ENCODE measurements at places on chromosomes 13 and 19.

DNA sequence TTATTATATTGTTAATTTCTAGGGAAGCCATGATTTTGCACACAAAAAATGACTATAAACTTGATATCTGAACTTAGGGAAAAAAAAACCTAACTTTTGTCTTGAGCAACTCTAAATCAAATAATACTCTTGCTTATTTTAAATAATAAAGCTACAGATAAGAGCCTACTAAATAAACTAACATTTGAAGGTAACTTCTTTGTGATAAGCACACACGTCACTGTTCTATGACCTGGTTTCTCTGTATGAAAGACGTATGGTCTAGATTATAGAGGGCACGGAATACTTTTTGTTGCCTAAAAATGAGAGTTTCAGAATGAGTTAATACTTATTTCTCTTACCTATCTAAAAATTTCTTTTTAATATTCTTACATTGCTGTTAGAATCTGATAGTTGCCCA lies 603.2 kb downstream of the DCT start:
- DNase-seq: no peak

GRCh38 chr13:40139896-40140520 lies 484.5 kb downstream of the COG6 start:
- DNase-seq: no peak

- DNase-seq: no peak
Measured at GRCh38 chr13:35143123-35143522, 201.1 kb downstream of the NBEA start.

DNA sequence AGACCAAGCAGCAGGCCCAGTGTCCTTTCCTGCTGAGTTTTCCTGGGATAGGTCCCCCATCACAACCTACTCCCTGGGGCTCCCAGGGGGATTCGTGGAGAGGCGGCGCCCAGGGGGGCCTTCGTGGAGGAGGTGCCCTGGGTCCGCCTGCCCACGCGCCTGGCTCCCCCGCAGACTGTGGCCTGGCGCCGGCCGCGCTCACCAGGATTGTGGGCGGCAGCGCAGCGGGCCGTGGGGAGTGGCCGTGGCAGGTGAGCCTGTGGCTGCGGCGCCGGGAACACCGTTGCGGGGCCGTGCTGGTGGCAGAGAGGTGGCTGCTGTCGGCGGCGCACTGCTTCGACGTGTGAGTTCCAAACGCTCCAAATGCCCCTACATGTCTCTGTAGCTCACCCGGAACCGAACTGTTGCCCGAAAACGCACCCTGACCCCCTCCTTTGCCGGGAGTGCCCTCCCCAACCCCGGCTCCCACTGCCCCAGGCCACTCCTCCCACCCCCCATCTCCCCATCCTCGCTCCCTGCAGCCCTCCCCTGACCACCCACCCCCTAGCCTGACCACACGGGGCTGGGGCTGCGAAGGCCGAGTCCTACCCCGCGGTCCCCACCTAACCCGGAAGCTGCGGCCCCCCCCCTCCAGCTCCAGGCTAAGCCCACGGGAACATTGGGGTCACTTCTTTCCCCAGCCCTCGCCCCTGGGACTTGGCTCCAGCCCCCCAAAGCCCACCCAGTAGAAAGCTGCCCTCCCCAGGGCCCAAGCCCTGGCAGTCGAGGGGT lies 3.3 kb downstream of the TIMM13 start:
- no peak for DNase-seq

- DNase-seq: peak; percentile 50
Measured at GRCh38 chr13:48505597-48506091, 27.2 kb downstream of the RCBTB2 start.

GRCh38 chr13:43348397-43348796 lies 325.0 kb downstream of the DNAJC15 start:
- DNase-seq: peak; percentile 6

DNA sequence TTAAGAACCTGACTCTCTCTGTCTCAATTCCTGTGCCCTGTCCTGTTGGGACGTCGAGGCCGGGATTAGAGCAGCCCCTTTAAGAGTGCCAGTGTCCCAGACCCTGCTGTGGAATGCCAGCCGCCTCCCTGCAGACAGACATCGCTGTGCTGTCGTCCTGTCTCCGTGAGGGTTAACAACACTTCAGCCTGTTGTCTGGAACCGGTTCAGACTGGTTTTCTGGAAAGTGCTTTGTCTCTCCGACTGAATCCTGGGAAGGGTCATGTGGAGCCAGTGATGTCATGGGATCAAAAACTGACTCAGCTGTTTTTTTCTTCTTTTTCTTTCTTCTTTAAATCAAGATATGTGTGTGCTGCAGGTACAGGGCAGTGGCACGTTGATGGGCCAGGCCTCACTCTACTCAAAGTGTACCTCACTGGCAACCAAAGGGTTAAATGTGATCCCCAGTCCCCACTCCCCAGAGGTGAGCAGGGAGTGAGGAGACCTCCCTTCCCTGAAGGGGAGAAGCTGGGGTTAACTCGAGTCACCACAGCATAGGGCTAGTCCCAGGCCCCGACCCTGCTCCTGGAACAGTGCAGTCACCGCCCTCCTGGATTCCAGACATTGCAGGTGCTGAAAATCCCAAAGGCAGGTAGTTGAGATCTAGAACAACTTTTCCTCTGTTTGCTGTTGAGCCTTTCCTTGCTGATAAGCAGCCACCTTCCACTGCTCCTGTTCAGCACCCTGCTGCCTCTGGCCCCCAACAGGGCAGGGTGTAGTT lies 50.8 kb downstream of the TSSK6 start:
- peak; percentile 35 for DNase-seq

DNA sequence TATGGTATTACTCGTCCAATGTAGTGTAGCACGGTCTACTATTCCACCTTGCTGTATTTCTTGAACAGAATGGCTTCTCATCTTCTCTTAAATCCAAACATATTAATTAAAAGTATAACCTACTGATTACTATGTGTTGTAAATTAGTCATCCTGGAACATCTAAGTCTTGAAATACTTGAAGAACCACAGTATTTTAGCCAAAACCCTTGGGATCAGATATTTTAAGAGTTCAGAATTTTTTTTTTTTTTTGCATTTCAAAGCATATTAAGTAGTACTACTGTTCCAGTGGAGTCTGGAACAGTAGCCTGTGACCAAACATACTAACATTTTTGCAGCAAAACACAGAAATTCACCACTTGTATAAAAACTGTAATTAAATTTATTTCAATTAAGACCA lies 30.1 kb downstream of the ZC3H13 start:
- DNase-seq: no peak

DNA sequence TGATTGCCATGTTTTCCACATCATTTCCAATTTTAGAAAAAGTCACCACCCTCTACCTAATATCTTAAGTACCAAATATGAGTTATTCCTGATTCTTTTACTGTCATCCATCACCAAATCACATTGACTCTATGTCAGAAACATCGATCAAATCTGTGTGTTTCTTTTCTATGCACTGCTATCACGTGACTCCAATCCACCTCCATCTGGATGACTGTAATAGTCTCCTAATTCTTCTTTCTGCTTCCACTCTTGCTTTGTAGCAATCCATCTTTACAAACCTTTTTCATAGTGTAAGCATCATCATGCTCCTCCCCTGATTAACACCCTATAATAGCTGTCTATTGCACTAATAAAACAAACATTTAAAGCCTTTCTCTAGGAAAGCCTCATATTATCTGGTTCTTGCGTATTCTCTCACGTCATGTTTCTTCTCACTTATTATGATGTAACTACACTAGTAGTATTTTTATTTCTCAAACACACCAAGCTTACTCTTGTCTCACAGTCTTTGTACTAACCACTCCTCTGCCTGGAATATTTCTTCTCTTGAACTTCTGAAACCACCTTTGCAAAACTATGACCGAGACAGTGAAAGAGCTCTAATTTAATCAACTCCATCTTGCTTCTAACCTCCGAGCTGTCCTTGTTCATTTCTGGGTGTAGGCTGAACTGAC lies 10.7 kb upstream of the FPR3 start:
- no peak for DNase-seq

- no peak for DNase-seq
Measured at GRCh38 chr13:104871456-104871855, 1664.0 kb downstream of the EFNB2 start.

GRCh38 chr19:38464421-38465082 lies 31.1 kb downstream of the RYR1 start:
- no peak for DNase-seq

DNA sequence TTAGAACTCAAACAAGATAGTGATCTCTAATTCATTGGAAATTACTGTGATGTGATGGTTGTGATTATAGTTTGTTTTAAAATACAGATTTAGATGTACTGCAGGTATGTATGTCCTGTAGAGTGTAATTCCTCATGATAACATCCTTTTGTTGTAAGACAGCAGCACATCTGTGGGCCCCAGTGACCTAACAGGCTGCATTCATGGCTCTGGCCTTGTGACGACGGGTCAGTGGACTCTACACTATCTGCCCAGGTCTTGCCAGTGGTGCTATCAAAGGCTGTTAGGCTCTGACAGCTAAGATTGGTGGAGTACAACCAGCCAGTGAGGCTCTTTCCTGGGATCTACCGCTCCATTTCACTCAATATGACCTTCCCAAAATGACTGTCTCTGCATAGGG lies 158.4 kb downstream of the MTUS2 start:
- DNase-seq: no peak

DNA sequence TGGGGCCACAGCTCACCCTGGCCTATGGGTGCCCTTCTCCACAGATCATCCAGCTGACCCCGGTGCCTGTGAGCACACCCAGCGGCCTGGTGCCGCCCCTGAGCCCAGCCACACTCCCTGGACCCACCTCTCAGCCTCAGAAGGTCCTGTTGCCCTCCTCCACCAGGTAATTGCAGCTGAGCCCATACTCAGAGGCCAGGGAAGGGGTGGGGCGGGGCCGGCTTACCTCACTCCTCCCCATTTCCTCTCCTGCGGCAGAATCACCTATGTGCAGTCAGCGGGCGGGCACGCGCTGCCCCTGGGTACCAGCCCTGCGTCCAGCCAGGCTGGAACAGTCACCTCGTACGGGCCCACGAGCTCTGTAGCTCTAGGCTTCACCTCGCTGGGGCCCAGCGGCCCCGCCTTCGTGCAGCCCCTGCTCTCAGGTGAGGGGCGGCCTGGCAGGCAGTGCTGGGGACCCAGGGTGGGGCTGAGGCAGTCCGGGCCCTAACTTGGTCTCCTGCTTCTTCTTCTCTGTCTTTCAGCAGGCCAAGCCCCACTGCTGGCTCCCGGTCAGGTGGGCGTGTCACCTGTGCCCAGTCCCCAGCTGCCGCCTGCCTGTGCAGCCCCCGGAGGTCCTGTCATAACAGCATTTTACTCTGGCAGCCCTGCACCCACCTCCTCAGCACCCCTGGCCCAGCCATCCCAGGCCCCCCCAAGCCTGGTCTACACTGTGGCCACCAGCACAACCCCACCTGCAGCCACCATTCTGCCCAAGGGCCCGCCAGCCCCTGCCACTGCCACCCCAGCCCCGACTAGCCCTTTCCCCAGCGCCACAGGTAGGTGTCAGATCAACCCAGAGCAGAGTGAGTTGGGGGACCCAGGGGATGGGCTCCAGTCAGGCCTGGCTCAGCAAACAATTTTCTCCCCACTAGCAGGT lies 9.6 kb upstream of the PRR19 start:
- no peak for DNase-seq

GRCh38 chr13:72199640-72200039 lies 332.6 kb upstream of the DACH1 start:
- no peak for DNase-seq

DNA sequence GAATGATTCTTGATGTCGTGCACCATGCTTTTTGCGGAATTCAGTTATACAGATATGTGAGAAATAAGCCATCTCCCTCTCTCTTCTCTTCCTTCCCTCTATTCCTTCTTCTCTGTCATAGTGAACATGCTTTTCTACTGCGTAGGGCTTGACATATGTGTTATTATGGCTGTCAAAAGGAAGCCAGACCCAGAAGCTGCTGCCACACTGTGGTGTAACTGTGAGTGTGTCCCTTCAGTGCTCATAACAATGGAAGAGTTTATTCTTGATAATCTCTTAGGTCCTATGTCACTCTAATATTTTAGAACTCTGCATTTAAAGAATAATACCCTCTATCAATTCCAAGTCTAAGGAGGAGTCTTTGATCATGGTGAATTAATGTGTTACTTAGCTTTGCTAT lies 208.9 kb upstream of the TMTC4 start:
- no peak for DNase-seq

- DNase-seq: peak; percentile 88
Measured at GRCh38 chr19:48292798-48293197, 22.9 kb downstream of the ZNF114 start.

DNA sequence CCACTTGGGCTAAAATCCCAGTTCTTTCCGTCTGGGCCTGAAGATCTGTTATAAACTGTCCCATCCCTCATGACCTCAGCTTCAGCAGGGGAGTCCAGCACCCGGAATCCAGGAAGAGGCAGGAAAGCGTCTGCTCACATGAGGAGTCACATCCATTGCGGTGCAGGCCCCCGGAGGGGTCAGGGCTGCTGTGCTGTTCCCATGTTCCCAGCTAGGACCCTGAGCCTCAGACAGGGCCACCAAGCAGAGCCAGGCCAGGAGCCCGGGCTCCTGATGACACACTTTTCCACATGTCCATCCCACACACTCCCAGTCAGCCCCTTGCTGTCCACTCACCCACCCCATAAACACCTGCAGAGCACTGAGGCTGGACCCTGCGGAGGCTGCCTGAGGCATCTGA lies 45.3 kb upstream of the VSTM2B start:
- DNase-seq: no peak

DNA sequence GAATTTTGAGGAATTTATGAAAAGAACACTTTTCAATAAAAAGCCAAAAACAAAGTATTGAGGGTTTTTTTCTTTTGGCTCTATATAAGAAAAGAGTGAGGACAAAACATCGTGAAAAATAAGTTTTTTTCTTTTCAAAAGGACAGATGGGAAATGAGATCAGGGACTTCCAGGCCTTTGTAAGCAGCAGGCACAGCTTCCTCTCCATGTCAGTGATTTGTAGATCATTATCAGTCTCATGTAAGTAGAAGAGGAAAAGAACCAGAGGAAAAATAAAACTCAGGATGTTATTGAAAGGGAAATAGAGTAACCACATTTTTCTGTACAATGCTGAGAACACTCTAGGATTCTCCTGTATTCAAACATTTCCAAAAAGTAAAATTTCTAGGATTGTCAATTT lies 29.9 kb downstream of the DOCK9 start:
- DNase-seq: no peak

DNA sequence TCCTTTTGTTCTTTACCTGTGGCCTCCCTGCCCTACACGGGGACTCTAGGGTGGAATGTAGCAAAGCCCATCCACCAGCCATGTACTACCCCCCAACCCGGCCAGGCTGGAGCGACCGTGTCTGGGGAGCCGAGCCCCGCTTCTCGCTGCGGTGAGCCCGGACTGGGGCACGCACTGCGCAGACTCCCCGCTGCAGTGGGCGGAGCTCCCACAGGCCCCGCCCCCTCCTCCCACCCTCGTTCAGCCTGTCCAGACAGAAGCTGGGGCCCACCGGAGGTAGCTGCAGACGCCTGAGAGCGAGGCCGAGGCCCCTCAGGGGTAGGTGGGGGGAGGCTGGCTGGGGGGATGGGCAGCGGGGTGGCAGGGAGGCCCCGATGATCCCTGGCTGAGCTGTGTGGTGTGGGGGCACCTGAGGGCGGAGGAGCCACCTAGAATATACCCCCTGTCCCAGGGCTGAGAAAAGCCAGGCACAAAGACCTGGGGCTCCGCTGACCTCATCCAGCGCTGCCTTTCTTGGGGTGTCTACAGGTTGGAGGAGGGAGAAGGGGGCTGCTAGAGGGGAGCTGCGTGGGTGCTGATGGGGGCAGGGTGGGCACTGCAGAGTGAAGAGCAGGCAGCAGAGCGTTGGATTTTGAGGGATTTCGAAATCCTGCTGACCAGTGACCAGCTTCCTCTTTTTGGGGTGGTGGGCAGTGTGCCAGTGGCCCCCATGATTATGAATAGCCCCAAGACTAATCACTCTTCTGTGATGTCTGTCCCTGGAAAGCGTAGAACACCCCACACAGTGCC lies 17.3 kb downstream of the PLD3 start:
- DNase-seq: peak; percentile 57
